ENCODE measurements at places on chromosomes 4 and X. TPM values are rescaled to one million over a fixed set of nuclear protein-coding genes. Genes with fewer than 3 reads are reported as not detected.

The TMEM129 gene
- total RNA-seq = 29.6 TPM

GRCh38 chrX:32524385-32524784 lies 687.0 kb downstream of the DMD start:
- no peak overlapping the region for H3K27ac ChIP-seq
- no peaks in the 10 kb centered on the region for H3K27me3 ChIP-seq
- H3K4me1 ChIP-seq = peaks cover 3% of the 10 kb centered on the region
- no peaks in the 10 kb centered on the region for H3K36me3 ChIP-seq
- H3K4me3 ChIP-seq = no peak overlapping the region
- no peak for DNase-seq

GRCh38 chr4:64911846-64912245 lies 502.6 kb upstream of the TECRL start:
- no peaks in the 10 kb centered on the region for H3K36me3 ChIP-seq
- H3K4me3 ChIP-seq = no peak overlapping the region
- no peaks in the 10 kb centered on the region for H3K27me3 ChIP-seq
- no peaks in the 10 kb centered on the region for H3K4me1 ChIP-seq

GRCh38 chr4:83231620-83232076 lies 53.0 kb downstream of the COQ2 start:
- no peak overlapping the region for H3K4me3 ChIP-seq
- H3K27ac ChIP-seq = no peak overlapping the region
- no peaks in the 10 kb centered on the region for H3K36me3 ChIP-seq

DNA sequence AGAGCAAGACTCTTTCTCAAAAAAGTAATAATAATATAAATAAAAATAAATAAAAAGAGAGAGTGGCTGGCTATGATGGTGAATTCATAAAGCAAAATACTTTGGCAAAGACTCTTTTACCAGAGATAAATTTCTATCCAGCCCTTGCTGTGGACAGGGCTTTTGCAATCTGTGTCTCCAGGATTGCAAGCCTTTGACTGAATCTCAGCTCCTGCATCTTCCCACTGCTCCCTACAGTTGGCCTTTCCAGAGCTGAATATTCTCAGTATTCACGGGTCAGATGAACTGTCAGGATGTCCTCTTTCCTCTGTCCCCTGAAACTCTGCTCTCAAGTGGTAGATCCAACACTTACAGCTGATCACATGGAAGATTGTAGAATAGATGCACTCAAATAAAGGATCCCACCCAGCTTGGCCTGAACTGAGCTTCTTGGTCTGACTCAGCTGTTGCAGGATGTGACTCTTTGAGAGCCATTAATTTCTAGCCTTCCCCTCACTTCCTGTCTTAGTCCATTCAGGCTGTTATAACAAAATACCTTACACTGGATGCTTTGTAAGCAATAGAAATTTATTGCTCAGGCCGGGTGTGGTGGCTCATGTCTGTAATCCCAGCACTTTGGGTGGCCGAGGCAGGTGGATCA lies 123.4 kb upstream of the GUCY1A1 start:
- no peak overlapping the region for H3K4me3 ChIP-seq
- no peaks in the 10 kb centered on the region for H3K27me3 ChIP-seq
- H3K27ac ChIP-seq = peak overlapping the region; percentile 31
- H3K36me3 ChIP-seq = no peaks in the 10 kb centered on the region
- DNase-seq = no peak

- H3K36me3 ChIP-seq = no peaks in the 10 kb centered on the region
- no peaks in the 10 kb centered on the region for H3K27me3 ChIP-seq
- peak overlapping the region; percentile 54 for H3K27ac ChIP-seq
- H3K4me3 ChIP-seq = peak overlapping the region; percentile 41
- peak; percentile 80 for DNase-seq
Observed at GRCh38 chrX:65587616-65588526, 53.3 kb upstream of the LAS1L start.

GRCh38 chrX:105265093-105265492 lies 44.6 kb upstream of the TEX13A start:
- no peak overlapping the region for H3K27ac ChIP-seq
- H3K27me3 ChIP-seq = no peaks in the 10 kb centered on the region

DNA sequence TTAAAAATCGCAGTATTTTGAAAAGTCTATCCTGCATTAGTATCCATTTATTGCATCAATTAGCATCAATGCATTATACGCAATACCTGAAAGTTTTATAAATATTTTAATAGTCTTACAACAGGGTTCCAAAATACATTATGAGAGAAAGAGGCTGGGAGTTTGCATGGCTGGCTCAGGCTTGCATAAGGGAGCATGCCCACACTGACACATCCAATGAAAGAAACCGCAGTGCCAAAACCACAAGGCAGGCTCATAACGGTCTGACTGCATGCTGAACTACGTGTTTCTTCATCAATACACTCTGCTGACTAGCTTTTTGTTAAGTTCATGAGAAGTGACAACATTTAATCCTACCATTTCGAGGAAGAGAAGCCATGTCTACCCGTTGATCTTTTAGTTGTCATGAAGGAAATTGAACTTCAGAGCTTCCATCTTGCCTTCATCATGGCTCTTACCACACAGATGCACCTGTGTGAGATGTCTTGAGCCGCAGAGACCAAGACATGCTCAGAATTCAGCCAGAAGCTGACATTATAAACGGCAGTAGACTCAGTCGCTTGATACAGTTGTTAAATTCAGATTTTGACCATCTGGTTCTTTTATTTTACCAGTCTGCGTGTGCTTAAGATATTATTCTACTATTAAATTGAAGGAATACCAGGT lies 168.8 kb upstream of the FRG1 start:
- H3K27ac ChIP-seq = no peak overlapping the region
- H3K4me3 ChIP-seq = no peak overlapping the region
- no peaks in the 10 kb centered on the region for H3K27me3 ChIP-seq
- no peaks in the 10 kb centered on the region for H3K36me3 ChIP-seq
- H3K4me1 ChIP-seq = no peaks in the 10 kb centered on the region

DNA sequence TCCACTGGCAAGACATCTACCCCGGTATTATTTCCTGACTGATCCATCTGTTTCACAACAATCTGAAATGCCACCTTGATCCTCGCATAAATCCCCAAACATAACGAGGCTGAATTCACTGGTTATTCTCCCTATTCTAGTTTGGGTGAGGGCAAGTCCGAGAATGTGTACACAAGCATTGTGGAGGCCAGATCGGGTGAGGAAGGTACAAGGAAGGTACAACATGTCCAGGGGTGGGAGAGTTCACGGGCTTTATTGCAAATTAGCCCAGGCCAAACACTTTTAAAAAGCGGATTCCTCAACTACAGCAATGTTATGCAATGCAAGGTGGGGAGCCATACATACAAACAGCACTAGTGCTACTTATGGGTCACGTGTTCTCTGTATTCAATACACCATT lies 82.0 kb upstream of the STS start:
- no peaks in the 10 kb centered on the region for H3K36me3 ChIP-seq
- no peak overlapping the region for H3K4me3 ChIP-seq
- H3K27ac ChIP-seq = no peak overlapping the region
- no peak for DNase-seq
- H3K27me3 ChIP-seq = no peaks in the 10 kb centered on the region

DNA sequence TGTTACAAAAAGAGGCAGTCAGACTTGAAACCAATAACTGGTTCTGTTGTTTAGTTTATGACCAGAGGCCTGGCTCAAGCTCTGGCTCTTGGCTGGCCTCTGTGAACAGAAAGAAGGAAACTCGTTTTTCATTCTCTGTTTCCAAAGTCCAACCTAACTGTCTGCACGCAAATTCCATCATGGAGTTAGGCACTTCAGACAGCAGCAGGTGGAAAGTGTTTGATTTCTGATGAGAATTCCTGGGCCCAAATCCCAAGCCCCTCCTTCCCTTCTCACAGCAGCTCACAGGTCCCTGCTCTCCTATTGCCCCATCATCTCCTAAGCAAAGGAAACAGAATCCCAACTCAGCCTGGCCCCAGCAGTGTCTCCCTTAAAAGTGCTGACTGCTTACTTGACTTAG lies 42.8 kb upstream of the FGF16 start:
- no peaks in the 10 kb centered on the region for H3K27me3 ChIP-seq
- H3K27ac ChIP-seq = no peak overlapping the region
- H3K4me3 ChIP-seq = no peak overlapping the region
- H3K36me3 ChIP-seq = no peaks in the 10 kb centered on the region
